ENCODE measurements at places on chromosomes 5 and 9.

DNA sequence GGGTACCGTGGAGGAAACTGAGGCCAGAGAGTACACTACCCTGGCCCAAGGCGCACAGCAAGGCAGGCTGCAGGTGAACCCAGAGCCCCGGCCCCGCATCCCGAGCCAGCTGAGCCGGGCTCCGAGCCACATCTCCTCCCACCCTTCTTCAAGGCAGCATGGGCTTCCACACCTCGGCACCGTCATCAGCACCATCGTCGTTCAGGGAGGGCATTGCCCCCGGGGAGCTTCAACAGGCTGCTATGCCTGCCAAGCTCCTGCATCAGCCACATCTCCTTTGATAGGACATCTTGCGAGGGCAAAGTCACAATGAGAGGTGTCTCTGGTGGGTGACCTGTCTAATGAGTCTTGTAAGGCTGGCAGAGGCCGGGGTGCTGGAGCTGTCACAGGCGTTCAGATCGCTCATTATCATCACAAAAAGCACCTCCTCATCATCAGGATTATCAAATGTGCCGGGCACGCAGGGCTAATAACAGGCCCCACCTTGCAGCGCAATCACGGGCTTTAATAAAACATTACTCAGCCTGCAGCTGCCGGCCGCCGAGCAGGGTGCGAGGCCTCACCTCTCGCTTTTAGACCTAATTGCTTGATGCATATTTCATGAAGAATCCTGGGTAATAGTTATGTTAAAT lies 20.0 kb upstream of the SLC25A51 start:
- DNase-seq = no peak

DNA sequence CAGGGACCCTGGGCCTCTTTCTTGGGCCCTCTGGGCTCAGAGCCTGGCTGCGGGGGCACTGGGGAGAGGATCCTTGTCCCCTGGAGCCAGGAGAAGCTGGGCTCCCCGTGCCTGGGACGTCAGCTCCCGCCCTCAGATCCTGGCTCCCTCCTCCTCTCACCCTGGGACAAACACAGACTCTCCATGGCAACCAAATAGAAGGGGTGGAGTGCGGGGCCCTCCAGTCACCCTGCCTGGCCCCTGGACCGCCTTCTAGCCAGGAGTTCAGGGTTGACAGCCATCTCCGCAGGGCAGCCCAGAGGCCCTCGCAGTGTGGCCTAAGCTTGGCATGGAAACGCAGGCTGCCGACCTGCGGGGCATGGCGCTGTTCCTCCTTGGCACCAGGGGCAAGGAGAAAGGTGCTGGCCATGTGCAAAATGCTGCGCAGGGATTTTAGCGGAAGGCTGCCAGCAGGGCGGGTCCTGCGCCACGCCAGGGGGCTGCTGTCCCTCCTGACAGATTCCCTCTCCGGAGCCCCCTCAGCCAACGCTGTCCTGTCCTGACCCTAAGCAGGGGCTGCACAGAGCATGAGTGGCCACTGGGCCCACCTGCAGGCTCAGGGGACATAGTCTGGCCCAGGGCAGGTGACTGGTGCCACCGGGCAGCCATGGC lies 1.0 kb downstream of the ZDHHC11 start:
- DNase-seq = no peak

DNA sequence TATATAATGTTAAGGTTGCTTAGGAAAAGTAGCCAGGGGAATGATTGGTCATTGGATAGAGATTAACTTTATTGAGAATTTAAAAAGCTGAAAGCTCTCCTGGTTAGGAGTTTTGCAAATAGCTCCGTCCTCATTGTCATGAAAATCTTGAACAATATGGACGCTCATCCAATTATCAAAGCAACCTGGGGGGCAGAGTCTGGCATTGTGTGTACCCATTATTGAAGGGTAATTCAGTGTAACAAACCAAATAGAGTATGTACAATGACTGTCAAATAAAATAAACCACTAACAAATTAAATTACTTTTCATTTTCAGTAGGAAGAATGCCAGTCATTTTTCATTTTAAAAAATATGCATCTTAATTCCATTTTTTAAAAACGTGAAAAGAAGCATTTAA lies 144.0 kb upstream of the GPR151 start:
- no peak for DNase-seq

DNA sequence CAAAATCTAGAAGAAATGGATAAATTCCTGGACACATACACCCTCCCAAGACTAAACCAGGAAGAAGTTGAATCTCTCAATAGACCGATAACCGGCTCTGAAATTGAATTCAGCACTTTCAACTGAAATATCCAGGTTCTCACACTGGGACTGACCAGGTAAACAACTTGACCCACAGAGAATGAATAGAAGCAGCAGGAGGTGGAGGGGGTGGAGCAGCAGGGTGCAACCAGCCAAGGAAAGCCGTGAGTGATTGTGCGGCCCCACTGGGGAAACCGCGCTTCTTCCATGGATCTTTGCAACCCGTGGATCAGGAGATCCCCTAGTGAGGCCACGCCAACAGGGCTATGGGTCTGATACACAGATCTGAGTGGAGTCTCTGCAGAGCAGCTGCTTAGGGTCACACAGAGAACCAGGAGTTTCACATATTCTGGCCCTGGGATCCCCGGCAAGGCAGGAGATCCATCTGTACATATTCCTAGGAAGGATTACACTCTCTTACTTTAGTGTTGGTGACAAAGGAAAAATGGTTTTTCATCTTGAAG lies 181.5 kb downstream of the SLCO4C1 start:
- DNase-seq = no peak

- no peak for DNase-seq
Measured at GRCh38 chr5:18576586-18576985, 942.3 kb downstream of the TAF11L14 start.

DNA sequence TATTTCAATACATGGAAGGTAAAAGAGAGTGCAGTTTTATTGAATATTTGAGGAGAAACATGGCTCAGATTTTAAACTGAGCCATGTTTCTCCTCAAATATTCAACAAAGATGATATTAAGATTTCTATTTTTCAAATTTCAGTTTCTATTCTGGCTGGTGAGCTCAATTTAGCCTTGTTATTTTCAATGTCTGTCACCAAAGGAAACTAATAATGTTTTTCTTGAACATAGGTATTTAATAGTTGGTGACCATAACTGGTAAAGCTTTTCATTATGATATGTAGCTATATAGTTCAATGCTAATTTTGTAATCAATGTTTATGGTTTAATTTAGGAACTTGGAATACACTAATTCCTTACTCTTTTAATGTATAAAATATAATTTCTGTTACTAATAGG lies 177.4 kb downstream of the FER start:
- DNase-seq = no peak

Measured in activated CD8-positive, alpha-beta memory T cell treated with anti-CD3 and anti-CD28 coated beads for 4 hours (primary cell).